ENCODE measurements at places on chromosomes 1 and 21.

DNA sequence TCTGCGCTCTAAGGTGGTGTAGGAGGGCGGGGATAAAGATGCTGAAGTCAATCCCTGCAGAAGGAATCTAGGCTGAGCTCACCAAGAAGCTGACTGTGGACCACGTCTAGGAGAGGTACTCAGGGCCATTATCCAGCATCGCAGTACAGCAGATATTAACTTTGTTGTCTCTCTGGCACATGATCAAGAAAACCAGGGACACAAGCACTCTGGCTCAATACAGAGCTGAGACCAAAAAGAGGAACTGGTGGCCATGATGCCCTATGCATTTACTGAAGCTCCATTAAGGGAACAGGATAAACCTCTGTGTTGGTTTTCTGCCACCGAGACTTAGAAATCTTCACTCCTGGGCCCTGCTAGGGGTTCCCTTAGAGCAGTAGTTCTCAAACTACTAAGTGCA lies 38.0 kb upstream of the ANGPTL7 start:
- DNase-seq = no peak

DNA sequence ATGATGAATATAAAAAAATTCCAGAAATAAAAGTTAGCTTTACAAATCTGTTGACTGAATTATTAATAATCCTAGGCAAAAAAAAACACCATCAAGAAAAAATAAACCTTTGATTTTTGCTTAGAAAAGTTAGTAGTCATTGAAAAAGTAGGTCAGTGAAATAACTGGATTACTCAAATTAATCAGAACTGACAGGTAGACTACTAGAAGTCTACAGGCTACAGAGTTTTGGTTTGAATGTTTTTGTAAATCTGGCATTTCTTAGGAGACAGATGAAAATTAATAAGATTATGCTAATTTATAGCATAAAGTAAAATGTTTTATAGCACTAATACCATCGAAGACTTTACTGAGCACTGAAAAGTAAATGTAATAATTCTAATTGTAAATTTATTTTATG lies 511.9 kb downstream of the PTPRC start:
- no peak for DNase-seq

DNA sequence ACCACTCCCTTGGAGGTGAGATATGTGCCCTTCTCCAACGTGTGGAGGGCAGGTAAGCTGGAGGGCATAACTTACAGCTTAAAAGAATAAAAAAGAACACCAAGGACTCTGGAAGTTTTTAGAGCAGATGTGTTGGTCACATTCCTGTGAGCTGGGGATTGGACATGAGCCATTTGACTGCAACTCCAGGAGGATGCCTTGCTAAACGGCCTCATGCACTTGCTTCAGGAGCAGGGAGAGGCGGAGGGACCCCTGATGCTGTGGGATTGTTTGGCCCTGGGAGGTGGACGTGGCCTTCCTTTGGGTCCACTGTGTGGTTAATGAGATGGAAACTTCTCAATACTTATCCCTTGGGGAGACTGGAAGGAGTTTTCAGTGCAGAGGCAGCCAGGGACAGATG lies 185.6 kb downstream of the RHOU start:
- DNase-seq = no peak

- DNase-seq = no peak
These were observed 113.4 kb upstream of the SPAG17 start for GRCh38 chr1:118298397-118298796.

DNA sequence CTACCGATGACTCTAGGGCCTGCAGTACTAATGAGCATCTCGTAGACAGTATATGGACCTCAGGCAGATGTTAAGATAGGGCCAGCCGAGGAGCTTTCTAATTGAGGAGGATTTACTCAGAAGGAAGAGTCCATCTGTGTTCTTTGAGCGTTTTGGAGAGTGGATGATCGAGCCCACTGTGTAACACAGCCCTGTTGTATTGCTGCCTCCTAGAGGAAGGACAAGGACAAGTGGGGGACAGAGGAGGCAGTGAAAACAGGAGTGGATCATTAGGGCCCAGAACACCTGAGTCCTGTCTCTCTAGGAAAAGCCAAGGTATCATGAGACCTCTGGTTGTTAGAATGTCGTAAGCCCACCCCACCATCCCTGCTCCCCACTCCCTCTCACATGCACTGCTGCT lies 62.9 kb downstream of the TBX19 start:
- DNase-seq = no peak

All from cerebellar nuclear complex (tissue), 1 donor.